ENCODE measurements at places on chromosomes 13 and 19.

- no peak for DNase-seq
- no peak overlapping the region for H3K4me3 ChIP-seq
- H3K36me3 ChIP-seq: no peaks in the 10 kb centered on the region
- no peaks in the 10 kb centered on the region for H3K4me1 ChIP-seq
- no peak overlapping the region for H3K27ac ChIP-seq
- no peaks in the 10 kb centered on the region for H3K27me3 ChIP-seq
Observed at GRCh38 chr19:51816711-51817110, 21.8 kb downstream of the FPR3 start.

DNA sequence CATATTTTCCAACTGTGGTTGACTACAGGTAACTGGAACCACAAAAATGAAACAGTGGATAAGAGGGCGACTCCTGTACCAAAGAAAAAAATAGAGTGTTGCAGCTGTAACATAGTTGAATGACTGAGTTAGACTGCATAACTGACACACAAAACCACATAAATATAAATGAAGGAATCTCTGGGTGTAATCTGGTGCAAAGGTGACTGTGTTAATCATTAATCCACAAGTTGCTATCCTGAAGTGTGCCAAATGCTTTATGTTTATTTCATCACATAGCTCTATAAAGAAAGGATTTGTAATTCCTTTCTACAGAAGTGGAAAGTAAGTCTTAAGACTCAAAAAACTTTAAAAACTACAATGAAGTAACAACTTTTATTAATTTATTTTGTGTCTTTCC, 6.0 kb upstream of the GJB2 start:
- H3K27ac ChIP-seq: no peak overlapping the region
- peaks cover 18% of the 10 kb centered on the region for H3K4me1 ChIP-seq
- no peaks in the 10 kb centered on the region for H3K36me3 ChIP-seq
- DNase-seq: no peak
- H3K27me3 ChIP-seq: peaks cover 70% of the 10 kb centered on the region

- H3K36me3 ChIP-seq: no peaks in the 10 kb centered on the region
- H3K4me3 ChIP-seq: no peak overlapping the region
- DNase-seq: no peak
Observed at GRCh38 chr13:74194846-74195245, 60.6 kb upstream of the KLF12 start.

DNA sequence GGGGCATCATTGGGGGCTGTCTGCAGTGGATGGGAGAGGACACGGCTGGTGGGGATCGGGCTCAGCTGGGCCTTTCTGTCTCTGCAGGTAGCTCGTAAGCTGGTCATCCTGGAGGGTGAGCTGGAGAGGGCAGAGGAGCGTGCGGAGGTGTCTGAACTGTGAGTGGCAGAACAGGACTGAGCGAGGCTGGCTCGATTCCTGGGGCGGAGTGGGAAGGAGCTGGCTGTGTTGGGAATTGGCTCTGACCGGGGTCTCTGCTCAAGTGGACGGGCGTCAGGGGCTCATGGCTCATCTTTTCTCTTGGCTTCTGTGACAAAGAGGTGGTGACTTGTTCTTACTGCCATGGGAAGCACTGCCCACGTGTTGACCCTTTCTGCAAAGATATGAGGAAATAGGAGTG, 11.6 kb downstream of the TPM4 start:
- no peak for DNase-seq
- no peaks in the 10 kb centered on the region for H3K27me3 ChIP-seq
- H3K4me1 ChIP-seq: peaks cover 60% of the 10 kb centered on the region
- H3K27ac ChIP-seq: peak overlapping the region; percentile 60
- peaks cover 72% of the 10 kb centered on the region for H3K36me3 ChIP-seq

DNA sequence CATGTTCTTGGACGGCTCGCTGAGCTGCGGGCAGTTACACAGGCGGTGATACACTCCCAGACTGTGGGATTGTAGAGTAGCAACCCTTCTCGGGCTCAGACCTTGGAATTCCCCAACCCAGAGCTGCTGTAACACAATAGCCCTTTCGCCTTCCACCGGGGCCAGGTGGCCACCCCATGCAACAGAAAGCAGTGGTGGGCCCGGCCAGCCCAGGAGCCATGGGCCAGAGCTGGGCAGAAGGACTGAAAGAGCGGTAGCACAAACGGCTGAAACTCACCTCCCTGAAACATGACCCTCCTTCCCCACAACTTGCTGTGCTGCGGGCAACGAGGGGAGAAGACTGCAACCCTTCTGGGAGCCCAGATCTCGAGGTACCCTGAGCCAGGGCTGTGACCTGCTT, 429.0 kb downstream of the SLITRK1 start:
- H3K4me1 ChIP-seq: no peaks in the 10 kb centered on the region
- no peak overlapping the region for H3K4me3 ChIP-seq
- no peaks in the 10 kb centered on the region for H3K27me3 ChIP-seq

- DNase-seq: no peak
- H3K27ac ChIP-seq: no peak overlapping the region
- no peak overlapping the region for H3K4me3 ChIP-seq
Observed at GRCh38 chr19:45547965-45548609, 36.5 kb downstream of the OPA3 start.

GRCh38 chr13:70394031-70394548, 285.8 kb upstream of the KLHL1 start:
- H3K4me3 ChIP-seq: no peak overlapping the region
- H3K27ac ChIP-seq: no peak overlapping the region
- H3K4me1 ChIP-seq: no peaks in the 10 kb centered on the region
- DNase-seq: no peak

- no peak overlapping the region for H3K4me3 ChIP-seq
- H3K27me3 ChIP-seq: peaks cover 30% of the 10 kb centered on the region
Observed at GRCh38 chr19:478976-479375, 17.3 kb upstream of the MADCAM1 start.

- peaks cover 3% of the 10 kb centered on the region for H3K36me3 ChIP-seq
- no peaks in the 10 kb centered on the region for H3K27me3 ChIP-seq
- DNase-seq: no peak
Observed at GRCh38 chr19:41376998-41377365, 649 bp downstream of the TMEM91 start.

- peaks cover 14% of the 10 kb centered on the region for H3K4me1 ChIP-seq
- H3K36me3 ChIP-seq: no peaks in the 10 kb centered on the region
- H3K27ac ChIP-seq: no peak overlapping the region
- DNase-seq: no peak
Observed at GRCh38 chr13:74219566-74219965, 85.4 kb upstream of the KLF12 start.

DNA sequence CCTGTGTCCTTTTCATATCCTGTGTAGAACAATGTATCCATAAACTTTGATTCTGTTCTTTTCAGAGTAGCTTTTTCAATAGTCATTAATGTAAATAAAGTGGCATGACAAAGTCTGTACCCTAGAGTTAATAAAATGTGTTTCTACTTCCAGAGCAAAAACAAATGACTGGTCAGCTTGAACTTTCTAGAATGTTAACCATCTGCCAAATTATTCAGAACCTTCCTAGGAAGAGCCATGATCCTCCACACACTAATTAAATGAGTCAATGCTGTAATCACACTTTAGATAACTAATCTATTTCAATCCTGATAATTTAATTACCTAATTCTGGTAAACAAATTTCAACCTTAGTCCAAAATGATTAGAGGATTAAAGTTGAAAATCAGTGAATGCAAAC, 73.2 kb downstream of the DIAPH3 start:
- no peaks in the 10 kb centered on the region for H3K27me3 ChIP-seq
- H3K27ac ChIP-seq: no peak overlapping the region
- H3K4me1 ChIP-seq: no peaks in the 10 kb centered on the region
- no peak overlapping the region for H3K4me3 ChIP-seq
- H3K36me3 ChIP-seq: peaks cover 15% of the 10 kb centered on the region

GRCh38 chr19:45346449-45346848, 5.9 kb downstream of the KLC3 start:
- no peak overlapping the region for H3K27ac ChIP-seq
- H3K4me3 ChIP-seq: no peak overlapping the region
- no peak for DNase-seq
- H3K36me3 ChIP-seq: peaks cover 2% of the 10 kb centered on the region
- peaks cover 28% of the 10 kb centered on the region for H3K27me3 ChIP-seq

GRCh38 chr13:114315074-114315785, 927 bp downstream of the CHAMP1 start:
- H3K4me3 ChIP-seq: peak overlapping the region; percentile 86
- peak overlapping the region; percentile 85 for H3K27ac ChIP-seq
- H3K4me1 ChIP-seq: peaks cover 57% of the 10 kb centered on the region
- no peak for DNase-seq

GRCh38 chr19:10209315-10209714, 14.6 kb upstream of the DNMT1 start:
- H3K36me3 ChIP-seq: no peaks in the 10 kb centered on the region
- no peaks in the 10 kb centered on the region for H3K4me1 ChIP-seq

DNA sequence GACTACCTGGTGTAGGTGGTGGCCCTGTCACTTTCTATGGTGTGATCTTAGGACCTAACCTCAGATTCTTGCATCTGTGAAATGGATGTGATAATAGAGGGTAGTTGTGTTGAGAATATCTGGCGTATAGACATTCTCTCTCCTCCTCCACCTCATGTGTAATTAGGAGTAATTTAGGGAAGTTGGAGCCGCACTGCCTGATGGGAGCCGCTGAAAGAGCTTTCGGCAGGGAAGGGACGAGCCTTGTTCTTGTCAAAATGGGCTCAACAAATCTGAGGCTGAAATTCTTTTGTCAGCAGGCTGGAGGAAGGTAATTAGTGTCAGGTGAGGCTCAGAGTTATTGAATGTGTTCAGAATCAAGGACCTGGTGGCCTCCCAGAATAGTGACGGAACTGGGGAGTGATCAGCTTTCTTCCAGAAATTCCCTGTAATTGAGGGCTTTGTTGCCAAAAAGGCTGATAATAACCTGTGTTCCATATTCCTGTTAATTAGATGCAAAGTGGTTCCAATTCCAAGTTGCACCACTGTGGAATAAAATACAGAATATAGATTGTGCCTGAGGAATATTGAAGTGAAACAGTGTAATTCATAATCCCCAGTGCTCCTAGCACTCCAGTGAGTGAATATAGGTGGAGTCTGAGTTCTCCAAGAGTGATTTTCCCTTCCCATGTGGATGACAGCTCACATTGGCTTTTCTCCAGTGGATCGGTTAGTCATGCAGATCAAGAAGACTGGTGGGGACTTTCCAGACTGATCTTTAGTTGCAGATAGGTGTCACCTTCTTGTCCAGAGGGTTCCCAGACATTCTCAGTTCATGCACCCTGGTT, 47.5 kb downstream of the SPATA13 start:
- H3K27me3 ChIP-seq: peaks cover 7% of the 10 kb centered on the region
- no peak overlapping the region for H3K4me3 ChIP-seq
- no peaks in the 10 kb centered on the region for H3K36me3 ChIP-seq
- DNase-seq: no peak
- no peak overlapping the region for H3K27ac ChIP-seq

- H3K4me3 ChIP-seq: no peak overlapping the region
- H3K27ac ChIP-seq: no peak overlapping the region
- H3K36me3 ChIP-seq: no peaks in the 10 kb centered on the region
Observed at GRCh38 chr13:39415008-39415802, 187.8 kb downstream of the LHFPL6 start.

- H3K4me1 ChIP-seq: no peaks in the 10 kb centered on the region
- no peaks in the 10 kb centered on the region for H3K36me3 ChIP-seq
- peaks cover 20% of the 10 kb centered on the region for H3K27me3 ChIP-seq
- no peak overlapping the region for H3K27ac ChIP-seq
- H3K4me3 ChIP-seq: no peak overlapping the region
Observed at GRCh38 chr13:26834646-26835045, 74.1 kb upstream of the GPR12 start.

- H3K27ac ChIP-seq: peak overlapping the region; percentile 69
- peaks cover 83% of the 10 kb centered on the region for H3K27me3 ChIP-seq
- H3K4me1 ChIP-seq: peaks cover 25% of the 10 kb centered on the region
- H3K4me3 ChIP-seq: peak overlapping the region; percentile 82
Observed at GRCh38 chr19:38361633-38362075, 12.7 kb upstream of the PSMD8 start.

DNA sequence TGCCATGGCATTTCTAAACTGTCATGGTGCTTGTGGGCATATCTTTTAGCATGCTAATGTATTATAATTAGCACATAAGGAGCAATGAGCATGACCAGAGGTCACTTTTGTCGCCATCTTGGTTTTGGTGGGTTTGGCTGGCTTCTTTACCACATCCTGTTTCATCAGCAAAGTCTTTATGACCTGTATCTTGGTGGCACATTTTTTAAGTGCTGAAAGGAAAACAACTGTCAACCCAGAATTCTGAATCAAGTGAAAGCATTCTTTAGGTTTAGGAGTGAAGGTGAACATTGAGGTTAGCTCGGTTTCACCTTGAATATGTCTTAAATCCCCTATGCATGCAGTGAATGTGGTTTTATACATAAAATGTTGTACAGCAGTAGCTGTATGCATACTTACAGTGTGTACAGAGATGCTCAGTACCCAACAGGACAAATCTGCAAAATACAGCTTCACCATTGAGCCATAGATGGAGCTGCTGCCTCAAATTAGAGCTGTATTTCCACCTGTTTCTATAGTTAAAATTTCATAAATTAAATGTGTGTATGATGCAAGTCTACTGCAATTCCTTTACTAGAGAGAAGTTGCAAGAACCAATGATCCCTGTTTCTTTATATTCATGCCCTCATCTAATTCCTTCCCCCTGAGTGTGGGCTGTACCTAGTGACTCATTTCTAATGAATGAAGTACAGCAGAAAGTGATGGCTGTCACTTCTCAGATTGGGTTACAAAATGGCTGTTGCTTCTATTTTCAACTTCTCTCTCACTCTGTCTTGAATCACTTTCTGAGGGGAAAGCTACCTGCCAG, 25.2 kb upstream of the IGSF23 start:
- H3K27ac ChIP-seq: no peak overlapping the region
- no peak for DNase-seq
- H3K4me3 ChIP-seq: no peak overlapping the region
- no peaks in the 10 kb centered on the region for H3K36me3 ChIP-seq

GRCh38 chr19:39190768-39191167, 6.0 kb upstream of the NCCRP1 start:
- peaks cover 44% of the 10 kb centered on the region for H3K27me3 ChIP-seq
- no peaks in the 10 kb centered on the region for H3K36me3 ChIP-seq
- no peak overlapping the region for H3K27ac ChIP-seq
- peaks cover 8% of the 10 kb centered on the region for H3K4me1 ChIP-seq

DNA sequence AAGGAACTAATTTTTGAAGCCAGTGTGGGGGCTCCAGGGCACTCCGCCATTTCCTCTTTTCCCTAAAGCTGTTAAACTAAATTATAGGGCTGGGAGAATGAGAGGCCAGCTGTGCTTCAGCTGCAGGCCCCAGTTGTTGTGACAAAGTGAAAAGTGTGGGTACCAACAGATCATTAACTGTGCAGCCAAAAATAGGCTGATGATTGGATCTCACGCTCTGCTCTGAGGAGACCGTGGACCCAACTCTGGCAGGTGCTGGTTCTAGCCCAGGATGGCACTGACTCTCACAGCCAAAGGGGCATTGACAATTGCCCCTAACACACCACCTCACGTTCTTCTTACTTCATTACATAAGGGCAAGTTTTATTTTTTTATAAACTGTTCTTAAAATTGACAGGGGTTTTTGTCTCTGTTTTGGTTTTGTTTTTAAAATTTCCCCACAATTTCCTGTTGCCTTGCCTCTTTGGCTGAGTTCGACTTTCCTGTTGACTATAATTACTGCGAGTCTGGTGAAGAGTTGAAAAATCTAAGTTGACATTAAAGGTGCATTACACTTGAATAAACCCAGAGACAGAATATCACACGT, 391.0 kb downstream of the FGF9 start:
- peak; percentile 38 for DNase-seq
- H3K4me3 ChIP-seq: peak overlapping the region; percentile 42
- peak overlapping the region; percentile 97 for H3K27ac ChIP-seq
- peaks cover 57% of the 10 kb centered on the region for H3K4me1 ChIP-seq
- no peaks in the 10 kb centered on the region for H3K27me3 ChIP-seq

GRCh38 chr13:28322256-28322905, 172.5 kb downstream of the FLT1 start:
- H3K27ac ChIP-seq: no peak overlapping the region
- H3K4me3 ChIP-seq: no peak overlapping the region
- no peaks in the 10 kb centered on the region for H3K36me3 ChIP-seq
- no peak for DNase-seq
- peaks cover 3% of the 10 kb centered on the region for H3K4me1 ChIP-seq

GRCh38 chr19:18126097-18126496, 26.9 kb upstream of the PIK3R2 start:
- no peaks in the 10 kb centered on the region for H3K27me3 ChIP-seq
- H3K4me1 ChIP-seq: peaks cover 13% of the 10 kb centered on the region
- peaks cover 48% of the 10 kb centered on the region for H3K36me3 ChIP-seq

Measured in activated naive CD4-positive, alpha-beta T cell treated with anti-CD3 and anti-CD28 coated beads, Interleukin-2, amount 10 ng/mL, durations not matched to agents 7 days and 5 days (primary cell).